Chondrocyte (in vitro differentiated cells): ENCODE measurements at places on chromosomes 1 and 21.
A peak's percentile ranks its signal among the peaks of the same experiment; 100 is the strongest.

DNA sequence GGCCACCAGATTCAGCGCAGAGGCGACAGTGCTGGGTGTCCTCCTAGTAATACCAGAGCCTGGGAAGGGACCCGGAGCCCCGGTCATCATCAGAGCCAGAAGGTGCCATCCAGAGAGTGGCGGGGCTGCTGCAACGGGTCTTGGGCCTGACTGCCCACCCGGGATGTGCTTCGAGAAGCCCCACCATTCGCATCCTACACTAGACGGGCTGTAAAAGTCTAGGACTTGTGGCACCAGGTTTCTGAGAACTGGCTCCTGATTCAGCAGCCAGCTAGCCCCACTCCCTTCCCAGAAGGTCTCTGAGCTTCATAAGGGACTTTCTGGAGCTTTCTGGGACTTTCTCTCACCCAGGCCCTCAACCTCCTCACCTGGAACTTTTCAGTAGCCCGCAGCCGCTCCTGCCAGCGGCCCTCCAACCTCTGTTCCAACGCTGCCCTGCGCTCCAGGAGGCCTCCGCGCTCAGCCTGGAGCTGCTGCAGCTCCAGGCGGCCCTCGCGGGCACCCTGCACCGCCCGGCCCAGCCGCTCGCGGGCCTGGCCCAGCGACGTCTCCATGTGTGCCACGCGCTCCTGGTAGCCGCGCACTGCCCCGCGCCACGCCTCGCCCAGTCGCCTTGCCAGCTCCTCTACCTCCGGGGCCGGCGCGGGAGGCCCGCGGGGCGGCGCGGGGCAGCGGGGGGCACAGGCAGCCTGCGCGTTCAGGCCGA, 940 bp downstream of the NES start:
- peaks cover 25% of the 10 kb centered on the region for H3K4me1 ChIP-seq
- no peak overlapping the region for H3K4me3 ChIP-seq
- no peak overlapping the region for H3K27ac ChIP-seq
- DNase-seq: no peak
- H3K36me3 ChIP-seq: peaks cover 6% of the 10 kb centered on the region

GRCh38 chr1:182829285-182829932, 9.7 kb upstream of the DHX9 start:
- no peaks in the 10 kb centered on the region for H3K27me3 ChIP-seq
- no peak for DNase-seq
- no peak overlapping the region for H3K27ac ChIP-seq
- H3K4me1 ChIP-seq: no peaks in the 10 kb centered on the region

DNA sequence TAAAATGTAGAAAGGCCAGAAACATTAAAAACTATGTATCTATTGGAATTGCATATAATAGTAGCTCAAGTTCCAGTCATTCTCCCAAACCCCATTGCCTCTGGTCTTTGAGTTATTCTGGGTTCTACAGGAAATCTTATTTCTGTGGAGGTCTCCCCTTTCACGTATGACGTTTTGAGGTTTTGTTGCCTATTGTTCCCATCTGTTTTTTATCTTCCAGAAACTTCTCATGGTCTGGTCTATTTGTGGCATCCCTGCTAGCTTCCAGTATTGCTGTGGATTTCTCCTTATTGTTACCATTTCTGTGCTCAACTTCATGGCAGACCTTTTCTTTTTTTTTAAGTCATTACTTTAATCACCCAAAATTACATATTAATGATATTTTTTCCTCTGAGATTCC, 43.3 kb downstream of the DTL start:
- no peaks in the 10 kb centered on the region for H3K36me3 ChIP-seq
- no peak for DNase-seq
- H3K27ac ChIP-seq: peak overlapping the region; percentile 33
- H3K27me3 ChIP-seq: no peaks in the 10 kb centered on the region
- H3K4me3 ChIP-seq: no peak overlapping the region

DNA sequence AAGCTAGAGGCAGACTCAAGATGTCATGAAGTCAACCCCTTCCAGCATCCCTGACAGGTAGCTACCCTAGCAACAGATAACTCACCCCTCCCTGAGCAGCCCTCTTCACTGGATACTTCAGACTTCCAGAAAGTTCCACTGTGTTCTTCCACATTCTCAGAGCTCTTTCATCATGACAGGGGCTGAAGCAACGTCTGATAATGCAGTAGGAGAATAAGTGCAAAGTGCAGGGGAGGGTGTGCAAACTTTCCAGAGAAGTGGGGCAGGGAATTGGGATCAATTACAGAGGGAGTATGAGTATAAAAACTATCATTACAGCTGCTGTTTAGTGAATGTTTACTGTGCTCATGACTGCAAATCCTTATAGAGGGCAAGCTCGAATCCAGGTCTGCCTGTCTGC, 26.4 kb upstream of the FOXE3 start:
- DNase-seq: no peak
- H3K4me3 ChIP-seq: no peak overlapping the region
- no peak overlapping the region for H3K27ac ChIP-seq
- H3K4me1 ChIP-seq: peaks cover 4% of the 10 kb centered on the region
- no peaks in the 10 kb centered on the region for H3K36me3 ChIP-seq
- H3K27me3 ChIP-seq: peaks cover 5% of the 10 kb centered on the region

DNA sequence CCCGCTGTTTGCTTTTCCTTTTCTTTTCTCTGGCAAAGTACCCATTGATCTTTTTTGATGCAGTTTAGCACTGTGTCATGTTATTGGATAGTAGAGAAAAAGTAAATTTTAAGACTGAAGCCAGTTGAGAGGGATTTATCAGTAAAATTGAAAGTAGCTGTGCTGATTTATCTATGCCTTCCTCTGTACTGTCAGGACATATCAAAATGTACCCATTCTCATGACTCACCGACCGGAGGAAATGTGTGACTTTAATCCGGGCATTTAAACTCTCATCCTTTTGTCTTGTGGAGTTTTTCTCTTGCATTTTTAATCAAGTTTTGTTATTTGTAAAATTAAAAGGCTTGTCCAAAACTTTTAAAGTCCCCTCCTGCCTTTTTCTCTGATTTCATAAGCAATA, 276.6 kb upstream of the FMN2 start:
- H3K36me3 ChIP-seq: no peaks in the 10 kb centered on the region
- DNase-seq: no peak
- no peak overlapping the region for H3K4me3 ChIP-seq
- no peaks in the 10 kb centered on the region for H3K27me3 ChIP-seq
- H3K4me1 ChIP-seq: peaks cover 16% of the 10 kb centered on the region
- H3K27ac ChIP-seq: no peak overlapping the region

DNA sequence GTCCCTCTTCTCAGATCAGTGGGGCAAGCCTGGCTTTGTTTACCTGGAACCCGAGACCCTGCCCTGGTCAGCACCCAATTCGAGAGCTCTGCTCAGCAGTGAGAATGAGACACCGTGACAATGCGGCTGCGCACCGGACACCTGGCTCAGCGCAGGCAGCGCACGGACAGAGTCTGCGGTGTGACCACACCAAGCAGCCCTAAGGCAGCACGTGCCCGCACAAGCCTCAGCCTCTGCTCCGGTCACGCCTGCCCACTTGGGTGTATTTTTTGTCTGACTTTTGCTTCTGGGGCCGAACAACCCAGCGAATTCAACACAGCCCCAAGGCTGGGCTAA, 4.7 kb downstream of the KRTAP10-8 start:
- H3K27ac ChIP-seq: no peak overlapping the region
- H3K4me1 ChIP-seq: no peaks in the 10 kb centered on the region
- H3K36me3 ChIP-seq: peaks cover 7% of the 10 kb centered on the region
- H3K4me3 ChIP-seq: no peak overlapping the region

DNA sequence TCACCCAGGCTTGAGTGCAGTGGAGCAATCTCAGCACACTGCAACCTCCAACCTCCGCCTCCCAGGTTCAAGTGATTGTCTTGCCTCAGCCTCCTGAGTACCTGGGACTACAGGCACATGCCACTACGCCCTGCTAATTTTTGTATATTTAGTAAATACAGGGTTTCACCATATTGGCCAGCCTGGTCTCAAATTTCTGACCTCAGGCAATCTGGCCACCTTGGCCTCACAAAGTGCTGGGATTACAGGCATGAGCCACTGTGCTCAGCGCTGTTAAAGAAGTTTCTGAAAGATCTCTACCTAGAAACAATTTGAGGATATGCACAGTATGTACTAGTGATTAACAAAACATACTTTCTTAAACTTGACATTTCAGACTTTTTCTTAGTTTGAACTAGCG, 182.6 kb upstream of the ESRRG start:
- no peaks in the 10 kb centered on the region for H3K27me3 ChIP-seq
- H3K4me1 ChIP-seq: peaks cover 4% of the 10 kb centered on the region
- no peak overlapping the region for H3K27ac ChIP-seq
- H3K36me3 ChIP-seq: no peaks in the 10 kb centered on the region
- DNase-seq: no peak

DNA sequence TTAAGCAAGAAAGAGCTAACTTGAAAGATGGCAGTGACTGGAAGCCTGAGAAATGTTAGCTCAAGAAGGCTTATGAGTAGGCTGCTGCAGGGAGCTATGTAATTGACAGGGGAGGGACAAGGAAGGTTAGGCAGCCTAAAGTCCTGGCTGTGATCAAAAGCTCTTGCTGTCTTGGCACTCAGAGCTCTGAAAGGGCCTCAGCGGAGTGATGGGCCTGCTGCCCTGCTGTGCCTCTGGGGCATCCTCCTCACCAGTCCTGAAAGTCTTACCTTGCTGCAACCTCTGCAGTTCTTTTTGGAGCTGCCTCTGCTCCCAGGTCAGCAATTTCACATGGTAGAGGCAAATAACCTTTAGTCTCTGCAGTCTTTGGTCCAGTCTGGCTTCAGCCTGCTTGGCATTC, 1.8 kb downstream of the CCDC190 start:
- H3K27ac ChIP-seq: peak overlapping the region; percentile 46
- no peak overlapping the region for H3K4me3 ChIP-seq
- no peaks in the 10 kb centered on the region for H3K36me3 ChIP-seq

DNA sequence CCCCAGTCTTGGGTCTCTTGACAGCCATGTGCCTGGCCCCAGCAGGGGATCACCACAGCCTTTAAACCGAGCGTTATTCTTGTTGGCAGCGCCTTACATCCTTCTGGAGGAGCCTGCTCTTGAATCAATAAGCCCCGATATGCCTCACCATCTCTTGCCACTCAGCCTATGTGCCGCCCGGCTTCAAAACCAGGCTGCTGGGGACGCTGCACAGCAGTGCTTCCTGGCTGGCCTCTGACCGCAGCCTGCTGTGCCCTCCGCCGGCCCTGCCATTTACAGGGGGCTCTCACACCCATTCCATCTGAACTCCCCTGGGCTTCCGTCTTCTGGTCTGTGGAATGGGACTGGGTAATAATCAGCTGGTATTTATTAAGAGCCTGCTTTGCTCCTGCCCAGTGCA, 3.0 kb upstream of the PEX10 start:
- no peaks in the 10 kb centered on the region for H3K36me3 ChIP-seq
- H3K27me3 ChIP-seq: peaks cover 10% of the 10 kb centered on the region
- H3K4me3 ChIP-seq: no peak overlapping the region

- H3K4me1 ChIP-seq: no peaks in the 10 kb centered on the region
- H3K27ac ChIP-seq: no peak overlapping the region
- H3K4me3 ChIP-seq: no peak overlapping the region
- no peaks in the 10 kb centered on the region for H3K27me3 ChIP-seq
Measured at GRCh38 chr1:41578712-41579335, 94.3 kb upstream of the EDN2 start.

GRCh38 chr1:65493802-65494201, 73.3 kb downstream of the LEPR start:
- H3K27me3 ChIP-seq: no peaks in the 10 kb centered on the region
- no peak overlapping the region for H3K4me3 ChIP-seq
- no peak overlapping the region for H3K27ac ChIP-seq
- no peaks in the 10 kb centered on the region for H3K36me3 ChIP-seq
- DNase-seq: no peak
- peaks cover 35% of the 10 kb centered on the region for H3K4me1 ChIP-seq

DNA sequence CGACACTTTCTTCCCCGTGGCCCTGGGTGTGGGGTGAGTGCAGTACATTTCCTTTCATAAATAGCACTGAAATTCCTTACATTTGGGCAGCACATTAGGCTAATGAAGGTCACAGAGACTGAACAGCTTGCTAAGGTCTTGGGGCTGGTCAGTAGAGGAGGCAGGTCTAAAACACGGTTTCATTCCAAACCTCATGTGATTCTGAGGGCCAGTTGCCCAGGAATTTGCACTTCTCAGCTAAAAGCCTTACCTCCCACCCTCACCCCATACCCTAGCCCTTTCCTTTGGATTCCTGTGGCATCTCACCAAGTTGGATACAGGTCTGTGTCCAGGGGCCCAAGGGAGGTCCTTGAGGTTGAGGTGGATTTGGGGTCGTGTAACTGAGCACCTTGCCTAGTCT, 147.8 kb upstream of the CD34 start:
- H3K36me3 ChIP-seq: peaks cover 27% of the 10 kb centered on the region
- H3K4me3 ChIP-seq: no peak overlapping the region
- peak overlapping the region; percentile 57 for H3K27ac ChIP-seq
- DNase-seq: no peak
- no peaks in the 10 kb centered on the region for H3K27me3 ChIP-seq
- H3K4me1 ChIP-seq: peaks cover 18% of the 10 kb centered on the region

- no peaks in the 10 kb centered on the region for H3K27me3 ChIP-seq
- no peak overlapping the region for H3K27ac ChIP-seq
- peaks cover 3% of the 10 kb centered on the region for H3K4me1 ChIP-seq
- H3K4me3 ChIP-seq: no peak overlapping the region
- DNase-seq: no peak
Measured at GRCh38 chr1:223792046-223792445, 53.7 kb downstream of the TP53BP2 start.

DNA sequence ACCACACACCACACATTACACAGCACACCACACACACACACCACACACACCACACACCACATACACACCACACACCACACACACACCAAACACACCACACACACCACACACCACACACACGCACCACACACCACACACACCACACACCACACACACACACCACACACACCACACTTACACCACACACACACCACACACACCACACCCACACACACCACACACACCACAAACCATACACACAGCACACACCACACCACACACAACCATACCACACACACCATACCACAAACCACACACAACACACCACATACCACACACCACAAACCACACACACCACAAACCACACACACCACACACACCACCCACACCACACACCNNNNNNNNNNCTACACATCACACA, 40.9 kb upstream of the SIK1 start:
- no peaks in the 10 kb centered on the region for H3K36me3 ChIP-seq
- no peaks in the 10 kb centered on the region for H3K27me3 ChIP-seq
- peaks cover 3% of the 10 kb centered on the region for H3K4me1 ChIP-seq
- no peak overlapping the region for H3K27ac ChIP-seq

- no peak overlapping the region for H3K27ac ChIP-seq
- no peak overlapping the region for H3K4me3 ChIP-seq
- no peak for DNase-seq
Measured at GRCh38 chr1:193412748-193413147, 226.3 kb upstream of the B3GALT2 start.

- H3K27me3 ChIP-seq: peaks cover 4% of the 10 kb centered on the region
- peaks cover 1% of the 10 kb centered on the region for H3K36me3 ChIP-seq
- H3K27ac ChIP-seq: no peak overlapping the region
- H3K4me1 ChIP-seq: peaks cover 16% of the 10 kb centered on the region
Measured at GRCh38 chr1:224068458-224069072, 45.3 kb upstream of the FBXO28 start.

DNA sequence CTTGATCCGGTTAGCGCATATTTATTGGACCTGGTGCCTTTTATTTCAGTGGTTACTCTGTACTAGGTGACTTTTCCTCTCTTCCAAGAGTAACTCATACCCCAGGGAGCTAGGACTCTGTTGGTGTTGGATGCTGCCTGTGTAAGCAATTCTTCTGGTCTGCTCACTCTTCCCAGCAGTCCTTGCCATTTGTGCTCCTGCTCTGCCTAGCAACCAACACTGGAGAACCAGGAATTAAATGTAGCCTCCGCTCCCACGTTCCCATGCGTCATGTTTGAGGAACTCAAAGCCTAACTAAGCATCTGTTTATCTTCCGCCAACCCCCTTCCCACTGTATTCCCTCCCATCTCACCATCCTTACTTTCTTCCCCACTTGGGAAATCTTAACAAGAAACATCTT, 65.7 kb upstream of the RAVER2 start:
- no peaks in the 10 kb centered on the region for H3K4me1 ChIP-seq
- H3K4me3 ChIP-seq: no peak overlapping the region
- H3K27me3 ChIP-seq: no peaks in the 10 kb centered on the region
